Right cardiac atrium (tissue), 5 donors: ENCODE measurements at places on chromosomes 3 and 15.

GRCh38 chr3:124935794-124936542 lies 1.4 kb upstream of the MUC13 start:
- DNase-seq, result no peak

DNA sequence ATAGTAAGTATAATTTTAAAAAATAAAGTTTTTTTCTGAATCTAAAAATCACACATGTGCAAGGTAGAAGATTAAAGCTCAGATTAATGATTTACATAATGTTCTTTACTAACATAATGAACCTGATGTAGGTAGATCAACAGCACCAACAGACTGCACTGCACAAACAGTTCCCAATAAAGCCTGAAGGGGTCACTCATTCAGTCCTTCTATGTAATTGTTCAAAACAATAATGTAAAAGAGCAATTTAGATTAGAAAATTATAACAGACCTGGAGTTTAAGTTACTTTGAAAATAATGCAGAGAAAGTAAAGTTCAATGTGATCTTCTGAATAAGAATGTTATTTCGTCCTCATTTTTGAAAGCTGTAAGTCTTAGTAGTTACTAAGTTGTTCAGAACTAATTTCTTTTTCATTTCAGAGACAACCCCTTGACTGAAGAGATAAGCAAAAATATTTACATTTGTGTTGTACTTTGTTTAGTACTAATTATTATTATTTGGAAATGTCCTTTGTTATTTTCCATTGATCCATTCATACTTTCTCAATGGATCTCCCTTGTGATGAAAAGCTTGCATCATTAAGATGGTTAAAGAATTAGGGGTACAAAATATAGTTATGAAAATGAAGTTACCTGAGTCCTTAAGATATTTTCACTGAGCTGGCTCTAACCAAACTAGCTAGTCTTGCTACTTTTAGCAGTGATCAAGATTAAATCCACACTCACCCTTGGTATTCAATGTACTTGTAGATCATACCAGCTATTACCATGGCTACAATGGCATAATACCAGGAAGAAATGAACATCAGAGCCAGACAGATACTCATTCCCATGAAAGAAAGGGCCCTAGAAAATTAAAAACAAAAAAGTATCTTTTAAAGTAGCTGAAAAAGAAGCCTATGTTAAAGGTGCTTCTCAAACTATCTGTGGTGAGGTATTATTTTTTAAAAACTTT lies 16.8 kb downstream of the EMC4 start:
- no peak for DNase-seq

GRCh38 chr3:115381573-115381912 lies 234.5 kb upstream of the ZBTB20 start:
- DNase-seq, result peak; percentile 72

DNA sequence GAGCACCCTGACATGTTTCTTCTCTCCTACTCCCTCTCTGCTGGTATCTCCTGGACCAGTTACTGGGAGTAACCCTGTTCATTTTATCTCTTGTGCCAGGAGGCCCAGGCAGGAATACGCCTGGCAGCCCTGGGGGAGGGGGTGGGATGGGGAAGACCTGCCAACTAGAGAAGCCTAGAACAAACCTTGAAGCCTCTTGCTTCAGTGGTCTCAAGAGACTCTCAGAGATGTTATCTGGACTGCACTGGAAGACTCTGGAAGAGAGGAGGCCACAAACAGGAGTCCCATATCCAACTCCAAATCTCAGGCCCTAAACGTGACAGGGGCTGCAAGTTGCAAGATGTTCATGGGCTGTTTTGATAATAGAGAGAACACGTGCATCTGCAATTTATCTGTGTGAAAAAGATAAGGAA lies at the start of gene EPB42:
Gene EPB42 (minus strand): TSS at position 28 of the 413 bp plus-strand sequence. CDS start 193 bp downstream, outside the sequence.
- no peak for DNase-seq
